ENCODE measurements at places on chromosomes 3 and 15.

DNA sequence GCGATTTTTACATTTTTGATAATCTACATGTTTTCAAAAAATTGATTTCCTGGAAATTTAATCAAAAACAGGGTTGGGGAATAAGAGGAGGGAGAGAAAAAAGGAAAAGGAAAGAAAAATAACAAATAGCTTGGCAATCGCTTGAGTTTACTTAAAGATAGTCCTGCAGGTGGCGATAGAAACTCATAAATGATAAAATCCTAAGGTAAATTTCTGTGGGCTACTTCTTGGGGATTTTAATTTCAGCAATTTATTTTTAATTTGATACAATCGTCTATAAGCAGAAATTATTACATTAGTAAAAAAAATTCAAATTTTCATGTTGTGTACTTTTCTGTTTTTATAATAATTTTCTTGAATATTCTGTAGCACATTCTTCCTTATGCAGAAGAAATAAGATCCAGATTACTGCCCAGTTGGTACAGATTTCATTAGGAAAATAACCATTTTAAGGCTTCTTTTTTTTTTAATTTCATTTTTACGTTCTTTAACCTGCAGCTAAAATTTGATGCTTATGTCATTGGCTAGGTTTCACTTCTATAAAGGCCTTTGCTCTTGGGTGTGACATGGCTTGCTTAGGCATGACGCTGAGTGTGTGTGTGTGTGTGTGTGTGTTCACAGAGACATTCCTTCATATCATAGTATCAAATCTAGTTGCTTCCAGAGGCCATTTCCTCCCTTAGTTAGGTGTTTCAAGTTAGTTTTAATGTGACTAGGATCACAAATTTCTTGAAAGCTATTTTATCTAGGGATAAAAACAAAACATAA is 181.8 kb downstream of the MCTP2 start:
- no peak for DNase-seq

- no peak for DNase-seq
Observed at GRCh38 chr15:27017168-27017809, 46.3 kb downstream of the GABRG3 start.

DNA sequence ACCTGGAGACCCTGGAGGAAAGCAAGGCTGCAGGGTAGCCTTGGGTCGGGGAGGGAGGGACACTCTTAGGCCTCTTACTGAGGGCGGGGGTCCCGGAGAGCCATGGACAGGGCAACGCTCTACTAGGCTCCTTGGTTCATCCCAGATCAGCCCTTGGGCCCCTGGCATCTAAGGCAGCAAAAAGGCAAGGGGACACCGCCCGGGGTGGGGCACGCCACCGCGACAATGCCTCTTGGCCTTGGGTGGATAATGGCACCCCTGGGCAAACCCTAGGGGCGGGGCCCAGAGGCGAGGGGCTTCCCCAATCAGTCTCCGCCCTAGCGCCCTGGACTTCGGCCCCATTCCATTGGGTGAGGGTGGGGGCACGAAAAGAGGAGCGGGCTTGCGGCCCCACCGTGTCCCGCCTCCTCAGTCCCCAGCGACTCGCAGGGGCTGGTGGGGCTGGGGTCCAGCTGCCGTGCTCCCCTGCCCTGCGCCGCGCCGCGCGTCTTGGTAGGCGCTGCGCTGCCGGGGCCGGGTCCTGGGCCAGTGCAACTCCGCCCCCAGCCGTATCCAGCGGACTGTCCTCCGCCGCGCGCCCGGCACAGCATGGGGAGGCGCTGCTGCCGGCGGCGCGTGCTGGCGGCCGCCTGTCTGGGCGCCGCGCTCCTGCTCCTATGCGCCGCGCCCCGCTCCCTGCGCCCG is at the start of gene CHST13:
Gene CHST13, plus strand, starts transcription at position 411 of the 684 bp plus-strand sequence. Its CDS starts 178 bp downstream, at position 589.
- DNase-seq: no peak

GRCh38 chr3:116139641-116140040 is 305.6 kb downstream of the LSAMP start:
- no peak for DNase-seq

GRCh38 chr3:82561784-82562183 is 800.3 kb upstream of the GBE1 start:
- DNase-seq: no peak

- DNase-seq: no peak
Observed at GRCh38 chr3:187920913-187921312, 175.6 kb upstream of the BCL6 start.

GRCh38 chr3:77207753-77208152 is 167.9 kb downstream of the ROBO2 start:
- no peak for DNase-seq

DNA sequence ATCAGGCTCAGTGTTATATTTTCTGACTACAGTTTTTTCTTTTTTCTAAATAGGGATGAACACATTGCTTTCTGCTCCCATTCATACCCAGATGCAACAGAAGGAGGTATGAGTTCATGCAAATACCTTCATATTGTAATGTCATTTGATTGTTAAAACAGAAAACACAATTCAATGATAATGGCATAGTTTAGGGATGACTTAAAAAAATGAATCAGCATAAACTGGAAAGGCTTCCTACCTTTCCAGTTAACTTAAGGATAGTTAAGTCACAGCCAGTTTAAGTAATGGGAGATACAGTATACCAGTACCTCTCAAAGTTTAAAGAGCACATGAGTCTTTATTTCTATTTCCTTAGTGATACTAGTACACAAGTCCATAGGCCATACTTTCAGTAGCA is 24.9 kb downstream of the KNL1 start:
- no peak for DNase-seq

- no peak for DNase-seq
Observed at GRCh38 chr15:35173444-35174118, 88.5 kb upstream of the NANOGP8 start.

DNA sequence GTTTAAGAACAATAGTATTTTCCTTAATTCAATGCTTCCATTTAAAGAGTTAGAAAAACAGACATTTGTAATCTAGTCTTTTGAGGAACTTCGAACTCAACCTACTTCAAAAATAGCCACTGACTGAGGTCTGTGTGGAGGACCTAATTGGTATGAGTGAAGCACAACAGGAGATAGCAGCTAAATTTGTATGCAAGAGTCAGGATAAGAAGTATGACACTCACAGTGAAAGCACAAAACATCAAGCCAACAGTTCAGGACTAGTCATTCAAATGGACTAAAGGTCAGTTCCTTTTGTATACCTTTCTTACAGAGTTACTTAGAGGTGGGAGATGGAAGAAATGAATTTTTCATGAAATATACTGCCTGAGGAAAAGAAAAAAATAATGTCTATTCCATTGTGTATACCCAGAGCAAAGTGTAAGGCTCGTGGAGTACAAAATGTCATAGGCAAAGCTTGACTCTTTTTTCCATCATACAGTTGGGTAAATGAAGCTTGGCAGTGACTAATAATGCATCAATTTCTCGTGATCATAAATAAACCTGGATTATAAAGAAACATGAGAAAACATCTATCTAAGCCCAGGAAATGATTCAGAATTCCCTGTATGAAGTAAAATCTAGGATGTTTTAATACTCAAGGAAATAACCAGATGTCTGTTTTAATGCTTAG is 1005.2 kb upstream of the CADM2 start:
- no peak for DNase-seq

- no peak for DNase-seq
Observed at GRCh38 chr3:31922962-31923361, 58.1 kb downstream of the OSBPL10 start.

DNA sequence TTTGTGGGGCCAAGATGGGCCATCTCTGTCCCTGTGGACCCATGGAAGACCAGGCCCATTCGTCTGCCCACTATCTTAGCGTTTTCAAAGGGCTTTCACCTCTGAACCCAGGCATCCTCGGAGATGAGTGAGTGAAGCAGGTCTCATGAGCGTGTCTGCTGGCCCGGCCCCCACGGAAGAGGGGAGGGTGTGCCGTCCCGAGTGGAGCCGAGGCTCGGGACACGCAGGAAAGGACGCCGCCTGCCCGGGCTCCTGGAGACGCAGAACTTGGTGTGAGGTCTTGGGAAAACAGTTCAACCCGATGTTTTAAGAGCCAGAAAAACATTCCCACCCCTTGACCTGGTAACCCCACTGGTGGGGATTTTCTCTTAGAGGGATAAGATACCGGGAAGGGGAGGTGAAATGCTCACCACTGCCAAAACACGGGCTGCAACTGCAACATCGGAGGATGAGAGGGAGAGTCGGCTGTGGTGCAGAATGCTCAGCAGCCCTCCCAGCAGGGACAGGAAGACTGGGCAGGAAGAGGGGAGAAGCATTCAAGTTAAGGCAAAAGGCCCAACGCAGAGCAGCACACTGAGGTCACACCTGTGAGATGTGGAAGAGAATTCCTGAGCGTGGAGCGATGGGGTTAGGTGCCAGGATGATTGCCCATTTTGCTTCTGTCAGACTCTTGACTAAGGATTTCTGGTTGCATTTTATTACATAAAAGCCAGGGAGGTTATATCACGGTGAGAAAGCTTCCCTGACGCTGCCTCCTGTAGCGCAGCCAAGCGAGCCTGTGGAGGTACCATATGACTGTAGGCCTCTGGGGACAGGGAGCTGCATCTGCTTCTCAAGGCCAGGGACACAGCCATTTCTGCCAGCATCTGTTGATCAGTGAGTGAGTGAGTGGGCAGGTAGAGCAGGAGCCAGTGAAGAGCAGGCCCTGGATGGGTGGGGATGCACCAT is 14.1 kb upstream of the STAB1 start:
- no peak for DNase-seq

DNA sequence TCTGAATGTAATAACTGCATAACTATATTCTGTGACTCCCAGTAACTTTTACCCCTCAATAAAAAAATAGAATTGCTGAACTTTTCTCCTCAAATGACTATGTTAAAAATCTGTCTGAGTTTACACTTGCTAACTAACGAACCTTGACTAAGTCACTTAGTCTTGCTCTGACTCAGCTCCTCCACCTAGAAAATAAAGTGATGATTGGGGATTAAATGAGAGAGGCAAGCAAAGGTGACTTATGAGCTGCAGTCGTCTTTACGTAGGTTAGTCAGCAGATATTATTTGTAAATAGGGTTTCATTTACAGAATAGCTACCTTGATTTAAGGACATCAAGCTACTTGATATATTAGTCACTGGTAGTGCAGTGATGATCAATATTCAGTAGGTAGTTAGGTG is 476.9 kb downstream of the MECOM start:
- DNase-seq: no peak

- no peak for DNase-seq
Observed at GRCh38 chr3:131324923-131325322, 56.7 kb upstream of the NUDT16 start.

All from stimulated activated CD4-positive, alpha-beta T cell treated with anti-CD3 and anti-CD28 coated beads, Interleukin-4, amount 100 ng/mL, for 48 hours (primary cell).